ENCODE measurements at places on chromosomes 6 and 20.

DNA sequence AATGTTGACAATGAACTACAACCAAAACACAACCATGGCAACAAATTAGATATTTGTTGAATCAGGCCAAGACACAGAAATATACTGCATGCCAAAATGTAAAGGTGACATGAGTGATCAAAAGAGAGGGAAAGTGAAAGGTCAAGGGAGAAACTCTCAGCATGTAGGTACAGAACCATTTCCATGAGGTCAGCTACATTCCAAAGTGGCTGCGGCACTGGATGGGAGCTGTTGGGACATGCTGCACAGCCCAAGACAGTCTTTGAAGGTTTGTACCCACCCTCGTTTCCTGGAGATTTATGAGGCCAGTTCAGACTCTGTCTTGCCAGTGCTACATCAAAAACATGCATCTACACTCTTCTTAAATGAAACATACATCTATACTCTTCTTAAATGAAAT lies 579.9 kb downstream of the BMP2 start:
- DNase-seq: no peak

- DNase-seq: no peak
These were observed 252.8 kb upstream of the MMS22L start for GRCh38 chr6:97535800-97536199.

DNA sequence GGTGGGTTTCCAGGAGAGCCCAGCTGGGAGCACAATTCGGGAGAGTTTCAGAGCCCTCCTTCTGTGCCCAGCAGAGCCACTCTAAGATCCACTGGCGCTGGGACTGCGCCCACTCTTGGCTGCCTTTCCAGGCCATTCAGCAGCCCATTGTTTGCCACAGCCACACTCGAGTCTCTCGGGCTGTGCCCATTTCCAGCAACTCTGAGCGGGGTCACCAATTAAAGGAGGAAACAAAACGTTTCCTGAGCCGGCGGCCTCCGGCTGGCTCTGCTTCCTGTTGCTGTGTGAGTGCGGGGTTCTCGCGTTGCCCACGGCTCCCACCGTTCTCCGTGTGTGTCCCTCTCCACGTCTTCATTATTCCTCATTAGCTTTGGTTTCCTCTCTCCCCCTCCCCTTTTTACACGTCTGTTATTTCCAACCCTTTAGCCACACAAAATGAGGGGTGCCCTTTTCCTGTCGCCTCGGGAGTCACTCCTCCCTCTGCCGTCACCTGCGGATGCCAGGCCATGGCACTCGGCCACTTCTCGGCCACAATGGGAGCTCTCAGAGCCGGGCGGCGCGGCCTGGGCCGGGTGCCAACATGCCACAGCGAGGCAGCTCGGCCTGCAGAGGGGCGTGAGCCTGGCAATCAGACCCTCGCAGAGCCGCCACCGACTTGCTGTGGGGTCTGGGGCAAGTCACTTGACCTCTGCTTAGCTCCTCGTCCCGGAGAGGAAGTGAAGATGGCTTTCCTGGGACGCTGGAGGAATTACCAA lies 94.3 kb upstream of the NKX2-2 start:
- no peak for DNase-seq

- peak; percentile 91 for DNase-seq
These were observed 74.2 kb downstream of the CD164 start for GRCh38 chr6:109308018-109308492.

DNA sequence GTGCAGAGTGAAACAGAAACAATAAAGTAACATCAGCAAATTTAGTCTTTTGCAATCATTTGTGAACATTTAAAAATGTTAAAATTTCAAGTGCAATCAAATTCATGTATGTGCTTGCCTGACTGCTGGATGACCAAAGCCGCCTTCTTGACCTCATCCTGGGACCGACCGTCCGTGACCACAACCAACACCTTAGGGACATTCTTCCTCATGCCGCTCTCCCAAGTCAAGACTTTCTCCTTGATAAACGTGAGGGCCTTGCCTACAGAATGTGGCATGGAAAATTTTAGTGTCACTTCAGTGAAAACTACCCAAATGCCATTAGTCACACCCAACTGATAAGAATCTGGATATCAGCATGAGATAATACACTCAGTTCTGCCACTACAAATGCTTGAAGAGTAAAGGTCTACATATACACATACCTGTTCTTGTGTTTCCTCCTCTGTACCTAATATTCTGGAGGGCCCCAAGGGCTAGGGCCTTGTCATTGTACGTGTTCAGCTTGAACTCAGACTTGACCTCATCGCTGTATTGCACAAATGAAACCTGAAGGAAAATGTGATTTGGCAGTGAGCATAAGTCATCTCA lies 86.8 kb downstream of the COL12A1 start:
- DNase-seq: no peak
